Renal pelvis (tissue), 12 donors: ENCODE measurements at places on chromosomes 16 and 17. TPM values are rescaled to one million over a fixed set of nuclear protein-coding genes. Genes with fewer than 3 reads are reported as not detected.

The ZSCAN10 gene
- polyA plus RNA-seq: 0.10 TPM

The CPHXL2 gene
- polyA plus RNA-seq: 0.22 TPM

The EXOC7 gene
- polyA plus RNA-seq: 141 TPM

The PDF gene
- polyA plus RNA-seq: 9.5 TPM

The ABCC11 gene
- 0.26 TPM for polyA plus RNA-seq

The CLEC19A gene
- polyA plus RNA-seq: 0.09 TPM

The KRT9 gene
- polyA plus RNA-seq: not detected

The SEZ6L2 gene
- polyA plus RNA-seq: 13.6 TPM

The ZNF469 gene
- polyA plus RNA-seq: 1.9 TPM

The TRIM72 gene
- 0.28 TPM for polyA plus RNA-seq

The SPATA22 gene
- 0.68 TPM for polyA plus RNA-seq

The KRTAP1-1 gene
- polyA plus RNA-seq: not detected

DNA sequence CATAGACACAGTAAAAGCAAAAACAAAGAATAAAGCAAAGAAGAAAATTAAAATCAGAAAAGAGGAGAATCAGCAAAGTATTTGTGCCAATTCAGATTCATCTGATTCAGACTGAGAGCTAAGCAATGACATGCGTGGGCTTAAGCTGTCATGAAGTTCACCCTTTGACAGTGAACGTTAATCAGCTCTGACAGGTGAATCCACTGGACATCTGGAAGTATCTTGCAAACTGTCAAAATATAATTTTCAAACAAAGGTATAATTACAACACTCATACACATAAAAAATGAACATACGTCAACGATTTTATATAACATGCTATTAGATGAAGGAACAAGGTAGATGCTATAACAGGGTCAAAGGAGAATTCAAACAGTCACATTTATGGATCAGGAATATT is 596.3 kb upstream of the SALL1 start:
- DNase-seq: no peak

- no peak for DNase-seq
Observed at GRCh38 chr17:19273731-19274130, 36.6 kb downstream of the EPN2 start.

DNA sequence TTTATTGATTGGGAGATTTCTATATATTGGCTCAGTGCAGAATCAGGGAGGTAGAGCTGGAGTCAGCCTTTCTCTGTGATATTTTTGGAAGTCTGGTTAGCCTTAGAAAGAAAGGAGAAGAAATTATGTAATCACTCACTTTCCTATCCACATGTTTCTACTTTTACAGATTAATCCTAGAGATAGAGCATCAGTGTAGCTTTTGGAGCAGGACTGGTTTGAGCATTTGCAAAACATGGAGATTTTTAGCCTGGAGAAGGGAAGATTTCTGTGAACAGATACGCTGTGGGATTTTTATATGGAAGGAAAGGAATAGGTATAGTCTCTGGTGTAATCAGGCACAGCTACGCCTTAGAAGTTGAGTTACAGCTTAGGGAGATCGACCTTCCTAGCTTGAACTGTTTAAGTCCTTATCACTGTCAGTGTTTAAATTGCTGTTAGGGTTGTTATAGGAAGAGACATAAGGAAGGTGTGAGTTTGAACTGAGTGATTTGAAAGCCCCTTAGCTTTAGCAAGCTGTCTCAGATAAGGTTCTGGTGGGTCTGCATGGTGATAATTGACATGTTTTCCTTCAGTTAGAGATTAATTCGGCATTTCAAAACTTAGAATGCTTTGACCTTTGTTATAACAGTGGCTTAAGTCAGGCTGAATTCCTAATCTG is 20.5 kb downstream of the METTL9 start:
- DNase-seq: no peak

DNA sequence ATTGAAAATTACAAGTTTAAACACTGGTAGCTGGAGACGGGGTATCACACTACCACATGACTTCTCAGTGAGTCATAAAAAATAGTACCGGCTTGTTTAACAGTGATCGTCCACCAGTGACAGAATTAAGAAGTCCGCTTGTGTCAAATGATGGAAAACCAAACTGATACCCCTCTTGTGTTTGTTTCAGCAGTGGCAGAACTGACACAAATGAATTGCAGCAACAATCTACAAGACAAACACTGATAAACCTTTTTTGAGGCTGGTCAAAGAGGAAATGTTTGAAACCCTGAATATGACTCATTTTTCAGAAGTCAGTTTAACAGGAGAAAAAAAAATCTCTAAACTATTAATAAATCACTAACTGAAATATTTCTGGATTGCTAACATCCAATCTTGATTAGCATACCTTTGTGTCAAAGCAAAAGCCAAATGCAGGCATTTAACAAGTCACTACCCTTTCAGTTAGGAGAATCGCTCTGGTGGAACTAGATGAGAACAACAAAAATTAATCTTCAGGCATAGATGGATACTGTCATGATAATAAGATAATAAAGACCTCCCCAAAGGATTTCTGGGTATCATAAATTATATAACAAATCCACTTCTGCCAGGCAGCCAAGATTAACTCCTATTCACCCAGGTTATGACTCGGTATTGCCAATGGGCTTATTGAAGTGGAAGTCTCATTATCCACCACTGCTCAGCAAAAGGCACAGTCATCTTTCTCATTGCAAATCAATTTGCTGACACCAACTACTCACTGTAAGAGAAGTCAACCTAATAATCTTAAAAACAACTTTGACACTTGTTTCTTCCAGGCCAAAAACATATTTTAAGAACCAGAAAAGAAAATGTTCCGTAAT is 20.8 kb downstream of the DCUN1D3 start:
- no peak for DNase-seq

- DNase-seq: peak; percentile 41
Observed at GRCh38 chr16:74605746-74606520, 981 bp downstream of the GLG1 start.

DNA sequence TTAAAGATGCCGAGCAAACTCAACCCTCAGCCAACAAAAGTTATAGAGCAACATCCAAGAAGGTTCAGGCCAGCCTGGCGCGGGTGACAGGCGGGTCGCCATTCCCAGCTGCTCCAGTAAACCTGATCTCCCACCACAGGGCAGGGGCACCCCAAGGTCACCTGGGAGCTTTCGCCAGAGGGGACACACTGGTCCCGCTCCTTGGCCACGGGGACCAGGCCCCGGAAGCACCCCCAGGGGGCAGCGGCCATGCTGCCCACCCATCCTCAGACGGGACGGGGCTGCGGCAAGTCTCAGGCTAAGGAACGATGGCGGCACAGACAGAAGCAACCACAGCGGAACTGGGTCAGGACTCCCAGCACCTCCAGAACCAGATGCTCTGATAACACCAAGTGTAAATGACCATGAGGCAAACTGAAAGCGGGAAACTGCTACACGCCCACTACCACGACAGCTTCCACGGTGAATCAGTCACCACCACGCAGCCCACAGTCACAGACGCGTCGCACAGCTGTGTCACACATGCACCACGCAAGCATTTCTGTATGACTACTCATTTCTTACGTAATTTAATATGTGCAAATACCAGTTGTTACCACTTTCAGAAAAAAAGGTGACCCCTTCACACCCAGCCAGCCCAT is 14.1 kb upstream of the CCDC154 start:
- DNase-seq: no peak

- DNase-seq: no peak
Observed at GRCh38 chr17:36934144-36934691, 3.1 kb upstream of the LHX1 start.

DNA sequence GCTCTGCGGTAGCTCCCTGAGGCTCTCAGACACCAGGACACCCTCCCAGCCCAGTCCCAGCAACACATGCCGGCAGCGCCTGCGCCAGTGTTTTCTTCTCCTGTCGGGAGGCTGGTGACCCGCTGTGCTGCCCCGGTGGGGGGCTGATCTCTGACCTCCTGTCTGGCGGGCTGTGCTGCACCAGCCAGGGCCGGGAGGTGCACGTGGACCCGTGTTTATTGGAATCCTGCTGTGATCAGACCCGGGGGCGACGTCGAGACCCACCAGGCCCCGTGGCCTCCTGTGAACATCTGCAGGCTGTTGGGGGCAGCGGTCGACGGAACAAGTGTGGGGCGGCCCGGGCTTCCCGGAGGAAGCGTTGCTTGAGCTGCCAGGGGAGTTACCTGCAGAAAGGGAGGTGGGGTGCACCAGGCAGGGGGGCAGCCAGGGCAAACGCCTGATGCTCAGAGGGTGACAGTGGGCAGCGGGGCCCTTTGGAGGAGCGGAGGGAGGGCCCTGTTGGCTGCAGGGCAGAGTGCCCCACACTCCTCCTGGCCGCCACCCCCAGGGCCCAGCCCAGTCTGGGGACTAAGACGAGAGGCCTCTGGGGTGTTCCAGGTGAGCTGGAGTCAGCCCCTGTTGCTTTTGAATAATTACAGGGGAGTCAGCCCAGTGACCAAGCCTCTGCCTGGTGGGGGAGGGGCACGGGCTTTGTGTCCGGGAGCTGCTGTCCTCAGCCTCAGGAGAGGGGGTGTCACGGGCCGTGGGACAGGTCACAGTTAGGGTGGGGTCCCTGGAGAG is 2.3 kb upstream of the SSTR5 start:
- no peak for DNase-seq

DNA sequence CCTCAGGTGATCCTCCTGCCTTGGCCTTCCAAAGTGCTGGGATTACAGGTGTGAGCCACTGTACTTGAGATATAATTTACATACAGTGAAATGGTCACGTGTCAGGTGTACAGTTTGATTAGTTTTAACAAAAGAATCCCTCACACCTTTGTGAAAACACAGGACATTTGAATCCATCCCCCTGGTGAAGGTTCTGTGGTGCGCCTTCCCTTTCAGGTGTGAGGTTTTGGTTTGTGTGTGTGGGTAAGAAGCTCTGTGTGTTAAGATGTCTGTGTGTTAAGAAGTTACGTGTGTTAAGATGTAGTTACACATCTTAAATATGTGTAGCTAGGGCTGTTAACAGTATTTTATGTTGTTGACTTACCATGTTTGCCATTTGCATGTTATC is 4.4 kb downstream of the SEC14L1 start:
- no peak for DNase-seq

DNA sequence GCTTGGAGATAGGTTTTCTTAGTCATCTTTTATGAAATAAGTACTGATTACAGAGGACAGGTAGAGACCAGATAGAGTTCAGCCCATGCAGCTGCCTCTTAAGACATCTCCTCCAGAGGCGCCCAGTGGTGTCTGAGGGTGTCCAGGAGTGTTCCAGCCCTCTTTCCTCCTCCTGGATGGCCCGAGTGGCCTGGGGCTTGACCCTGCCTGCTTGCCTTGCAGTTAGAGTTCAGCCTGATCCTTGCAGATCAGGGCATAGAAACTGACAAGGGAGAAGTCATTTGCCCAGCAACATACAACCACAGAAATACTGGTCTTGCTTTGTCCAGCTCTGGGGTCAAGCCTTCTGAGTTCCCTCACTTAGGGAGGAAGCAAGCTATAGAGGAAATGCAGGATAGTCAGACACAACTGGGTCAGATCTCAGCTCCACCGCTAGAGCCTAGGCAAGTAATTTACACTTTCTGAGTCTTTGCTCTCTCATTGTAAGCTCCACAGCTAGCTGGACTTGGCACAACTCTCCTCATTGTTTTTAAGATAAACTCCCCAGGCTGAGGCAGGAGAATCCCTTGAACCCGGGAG is 3.6 kb upstream of the CCL1 start:
- DNase-seq: no peak

- DNase-seq: no peak
Observed at GRCh38 chr16:87132361-87133014, 184.7 kb downstream of the C16orf95 start.

DNA sequence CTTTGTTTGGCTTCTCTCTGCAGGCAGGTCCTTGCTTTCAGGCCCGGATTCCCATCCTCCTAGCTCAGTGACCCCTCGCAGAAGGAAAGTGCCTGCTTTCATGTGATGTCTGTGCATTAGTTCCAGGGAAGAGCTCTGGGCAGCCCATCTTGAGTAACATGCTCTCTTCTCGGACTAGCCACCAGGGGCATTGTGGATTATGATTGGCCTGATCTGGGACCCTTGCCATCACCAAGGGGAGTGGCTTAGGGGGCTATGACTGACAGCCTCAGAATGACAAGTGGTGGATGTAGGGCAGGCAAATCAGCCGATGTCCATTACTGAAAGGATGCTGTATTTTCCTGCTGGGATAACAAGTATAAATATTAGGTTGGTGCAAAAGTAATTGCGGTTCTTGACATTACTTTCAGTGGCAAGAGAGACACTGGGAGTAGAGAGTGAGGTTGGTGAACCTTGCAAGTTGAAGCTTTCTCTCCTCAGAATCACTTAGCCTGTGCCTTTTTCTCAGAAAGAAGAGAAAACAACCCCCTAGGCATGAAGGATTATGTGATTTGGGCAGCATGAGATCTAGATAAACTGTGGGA is 71.5 kb upstream of the MPHOSPH6 start:
- no peak for DNase-seq

DNA sequence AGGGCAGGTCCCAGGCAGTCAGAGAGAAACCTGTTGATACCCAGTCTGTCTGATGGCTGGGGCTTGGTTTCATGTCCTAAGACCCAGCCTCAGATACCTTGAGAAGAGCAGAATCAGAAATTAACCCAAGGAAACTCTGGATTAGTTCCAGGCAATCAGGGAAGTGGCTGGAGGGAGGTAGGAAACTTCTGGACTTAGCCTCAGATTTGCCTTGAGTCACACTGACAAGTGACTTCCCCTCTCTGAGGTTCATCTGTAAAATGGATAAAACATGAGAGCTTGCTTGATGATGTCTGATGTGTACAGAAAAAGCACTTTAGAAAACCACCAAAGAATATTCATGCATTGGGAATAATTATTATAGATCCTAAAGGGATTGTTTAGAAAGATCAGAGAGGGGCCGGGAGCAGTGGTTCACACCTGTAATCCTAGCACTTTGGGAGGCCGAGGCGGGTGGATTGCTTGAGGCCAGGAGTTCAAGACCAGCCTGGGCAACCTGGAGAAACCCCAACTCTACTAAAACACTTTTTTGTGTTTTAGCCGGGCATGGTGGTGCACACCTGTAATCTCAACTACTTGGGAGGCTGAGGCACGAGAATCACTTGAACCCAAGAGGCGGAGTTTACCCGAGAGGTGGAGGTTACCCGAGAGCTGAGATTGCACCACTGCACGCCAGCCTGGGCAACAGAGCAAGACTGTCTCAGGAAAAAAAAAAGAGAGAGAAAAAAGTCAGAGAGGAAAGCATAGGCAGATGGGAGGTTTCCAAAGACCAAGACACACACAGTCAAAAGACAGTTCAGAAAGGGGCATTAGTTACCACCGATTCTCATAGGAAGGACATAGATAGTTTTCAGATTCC is 3.8 kb downstream of the CIITA start:
- DNase-seq: no peak

GRCh38 chr17:5365831-5366230 is 53.6 kb downstream of the NUP88 start:
- DNase-seq: no peak

DNA sequence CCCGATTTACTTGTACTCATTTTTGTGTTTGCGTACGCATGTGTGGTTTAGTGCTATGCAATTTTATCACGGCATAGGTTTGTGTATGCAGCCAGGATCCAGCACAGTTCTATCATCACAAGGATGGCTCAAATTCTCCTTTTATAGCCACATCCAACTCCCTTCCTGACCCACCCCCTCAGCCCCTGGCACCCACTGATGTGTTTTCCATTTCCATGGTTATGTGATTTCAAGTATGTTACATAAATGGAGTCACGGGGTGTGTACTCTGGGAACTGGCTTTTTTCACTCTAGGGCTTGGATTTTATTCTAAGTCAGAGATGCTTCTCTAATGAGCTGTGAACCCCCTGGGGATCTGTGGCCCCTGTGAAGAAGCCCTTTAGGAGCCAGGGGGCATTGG is 16.8 kb downstream of the IL4R start:
- DNase-seq: no peak

GRCh38 chr16:87970186-87970585 is 19.0 kb downstream of the BANP start:
- no peak for DNase-seq
